Tibial nerve (tissue), 4 donors: ENCODE measurements at places on chromosomes 7 and 10.

- DNase-seq, result no peak
Observed at GRCh38 chr7:46741938-46742540, 821.0 kb upstream of the IGFBP3 start.

DNA sequence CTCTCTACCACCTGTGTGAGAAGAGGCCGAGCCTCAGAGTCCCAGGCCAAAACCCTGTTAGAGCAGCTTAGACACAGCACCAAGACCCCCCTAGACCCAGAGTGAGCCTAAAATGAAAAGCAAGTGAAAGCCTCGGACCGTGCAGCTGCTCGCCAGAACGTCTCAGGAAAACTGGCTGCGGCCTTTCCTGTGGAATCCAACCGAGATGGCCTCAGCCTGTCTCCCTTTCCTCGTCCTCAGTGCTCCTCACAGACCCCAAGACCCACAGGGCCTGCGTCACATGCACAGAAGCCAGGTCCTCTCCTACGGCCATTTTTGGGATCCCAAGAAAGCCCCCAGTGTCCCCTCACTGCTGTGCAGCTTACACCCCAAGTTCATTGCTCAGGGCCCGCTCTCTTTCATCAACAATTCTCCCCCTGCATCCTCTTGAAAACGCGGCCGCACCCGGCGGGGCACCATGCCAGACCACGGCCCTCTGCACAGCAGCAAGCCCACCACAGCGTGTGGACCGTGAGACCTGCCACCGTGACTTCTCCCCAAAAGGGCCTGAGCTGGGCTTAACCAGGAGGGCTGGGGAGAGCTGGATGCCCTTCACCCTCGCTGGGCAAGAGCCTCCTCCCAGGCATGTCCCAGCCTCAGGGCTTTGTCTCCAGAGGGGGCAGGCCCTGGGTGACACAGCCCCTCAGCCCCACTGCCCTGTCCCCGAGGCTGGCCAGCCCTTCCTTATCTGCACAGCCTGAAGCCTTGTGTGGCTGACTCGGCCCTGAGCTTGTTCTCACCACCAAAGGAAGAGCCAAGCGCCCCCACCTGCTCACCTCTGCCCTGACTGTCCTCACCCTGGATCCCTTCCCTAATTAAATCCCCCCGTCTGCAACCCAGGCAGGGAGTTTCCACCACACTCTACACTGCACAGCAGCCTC is 142.9 kb downstream of the PTPRN2 start:
- DNase-seq, result no peak

DNA sequence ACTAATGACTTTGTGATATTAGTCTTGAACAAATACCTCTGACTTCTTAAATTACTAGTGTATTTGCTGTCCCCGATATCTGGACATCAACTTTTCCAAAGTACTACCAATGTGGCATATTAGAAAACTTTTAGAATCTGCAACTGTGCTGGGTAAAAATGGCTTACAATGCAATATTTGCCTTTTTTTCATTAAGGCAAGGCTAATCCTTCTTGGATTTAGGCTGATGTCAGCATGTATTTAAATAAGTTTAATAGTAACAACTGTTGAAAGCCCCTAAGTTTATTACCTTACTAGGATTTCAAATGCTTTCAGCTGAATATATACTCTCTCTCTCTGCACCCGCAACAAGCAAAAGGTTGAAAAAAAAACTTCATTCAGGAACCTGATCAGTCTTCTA is 1232.3 kb downstream of the REEP3 start:
- no peak for DNase-seq

DNA sequence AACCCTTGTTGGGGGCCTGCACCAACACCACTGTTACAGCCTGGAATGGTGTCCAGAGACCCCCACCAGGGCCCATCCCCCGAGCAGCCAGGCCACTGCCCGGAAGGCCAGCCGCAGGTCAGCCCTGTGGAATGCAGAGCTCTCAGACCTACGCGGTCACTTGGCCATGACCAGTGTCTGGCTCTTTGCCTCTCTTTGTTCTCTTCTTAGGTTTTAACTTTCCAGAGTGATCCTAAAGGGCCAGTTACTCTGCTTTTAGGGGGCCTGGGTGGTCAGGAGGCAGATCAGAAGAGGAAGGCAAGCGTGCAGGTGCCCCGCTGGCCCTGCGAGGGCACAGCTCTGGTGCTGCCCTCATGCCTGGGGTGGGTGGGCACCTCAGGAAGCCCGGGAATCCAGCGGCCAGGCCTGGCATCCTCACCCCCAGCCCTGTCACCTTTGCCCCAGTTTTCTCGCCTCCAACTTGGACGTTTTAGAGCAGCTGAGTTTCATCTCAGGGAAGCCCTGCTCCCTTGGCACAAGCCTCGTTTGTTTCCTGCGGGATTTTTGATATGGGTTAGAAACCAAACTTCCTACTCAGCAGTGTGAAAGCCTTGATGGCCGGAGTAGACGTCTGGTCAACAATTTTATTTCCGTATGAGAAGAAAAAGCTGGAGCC is 62.5 kb upstream of the CHST15 start:
- no peak for DNase-seq

DNA sequence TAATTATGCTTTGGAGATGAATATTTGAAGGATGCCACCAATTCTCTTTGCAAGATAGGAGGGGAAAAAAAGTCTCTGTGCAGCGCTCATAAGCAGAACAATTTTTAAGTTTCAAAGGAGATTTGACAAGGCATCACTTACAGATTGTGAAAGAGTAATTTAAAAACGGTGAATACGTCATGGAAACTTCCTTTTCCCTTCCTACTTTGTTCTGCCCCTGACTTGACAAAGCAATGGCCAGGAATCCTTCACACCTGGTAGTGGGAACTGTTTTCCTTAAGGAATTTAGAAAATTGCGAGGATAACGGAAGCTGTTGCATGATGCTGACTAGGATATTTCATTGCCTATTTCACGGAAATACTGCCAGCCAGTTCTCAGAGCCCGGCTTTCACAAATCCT is 16.7 kb downstream of the FAM107B start:
- DNase-seq, result no peak

GRCh38 chr10:110056822-110057221 is 49.0 kb downstream of the ADD3 start:
- DNase-seq, result no peak

GRCh38 chr10:67779465-67780203 is 58.4 kb downstream of the DNAJC12 start:
- DNase-seq, result peak; percentile 47

DNA sequence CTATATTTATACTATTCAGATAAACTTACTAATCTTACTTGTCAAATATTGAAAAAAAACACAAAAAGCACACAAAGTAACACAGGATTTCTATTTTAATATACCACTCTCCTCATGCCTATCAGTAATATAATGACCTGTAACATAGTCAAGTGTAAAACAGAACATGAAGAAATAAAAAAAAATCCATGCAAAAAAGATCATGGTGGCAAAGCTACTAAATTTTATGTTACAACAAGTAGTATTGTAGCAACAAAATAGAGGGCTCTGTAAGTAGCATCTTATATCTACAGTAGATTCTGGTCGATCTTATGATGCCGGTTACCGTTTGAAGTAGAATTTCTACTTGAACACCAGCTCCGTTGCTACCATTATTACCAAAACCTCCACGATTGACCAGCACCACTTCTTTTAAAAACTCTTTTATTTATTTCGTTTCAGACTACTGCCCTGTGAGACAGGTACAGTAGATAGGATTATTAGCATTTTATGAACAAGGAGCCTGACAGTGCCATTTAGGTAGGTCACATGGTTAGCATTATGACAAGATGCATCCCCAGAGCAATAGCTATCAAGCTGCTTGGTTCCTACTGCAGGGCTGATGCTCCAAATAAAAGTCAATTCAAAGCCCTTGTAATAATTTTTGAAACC is 2.1 kb downstream of the CPED1 start:
- DNase-seq, result no peak

- no peak for DNase-seq
Observed at GRCh38 chr7:114148779-114149178, 230.0 kb upstream of the PPP1R3A start.

DNA sequence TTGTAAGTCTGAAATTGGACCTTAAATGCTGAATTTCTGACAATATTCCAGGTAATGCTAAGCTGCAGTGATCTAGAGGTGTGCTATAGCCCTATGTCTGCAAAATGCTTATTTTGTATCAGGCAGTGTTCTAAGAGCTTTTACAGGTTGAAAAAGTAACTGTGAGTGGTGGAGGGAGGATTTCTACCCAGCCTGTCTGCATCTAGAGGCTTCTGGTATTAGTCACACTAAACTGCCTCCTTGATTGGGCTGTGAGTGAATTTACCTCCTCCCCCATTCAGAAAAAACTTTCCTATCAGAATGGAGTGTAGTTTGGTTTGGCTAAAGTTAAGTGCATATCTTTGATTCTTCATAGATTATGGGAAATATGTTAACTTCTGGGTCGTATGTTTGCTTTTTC is 56.8 kb downstream of the BBS9 start:
- DNase-seq, result no peak
